ENCODE measurements at places on chromosomes 13 and 19.

DNA sequence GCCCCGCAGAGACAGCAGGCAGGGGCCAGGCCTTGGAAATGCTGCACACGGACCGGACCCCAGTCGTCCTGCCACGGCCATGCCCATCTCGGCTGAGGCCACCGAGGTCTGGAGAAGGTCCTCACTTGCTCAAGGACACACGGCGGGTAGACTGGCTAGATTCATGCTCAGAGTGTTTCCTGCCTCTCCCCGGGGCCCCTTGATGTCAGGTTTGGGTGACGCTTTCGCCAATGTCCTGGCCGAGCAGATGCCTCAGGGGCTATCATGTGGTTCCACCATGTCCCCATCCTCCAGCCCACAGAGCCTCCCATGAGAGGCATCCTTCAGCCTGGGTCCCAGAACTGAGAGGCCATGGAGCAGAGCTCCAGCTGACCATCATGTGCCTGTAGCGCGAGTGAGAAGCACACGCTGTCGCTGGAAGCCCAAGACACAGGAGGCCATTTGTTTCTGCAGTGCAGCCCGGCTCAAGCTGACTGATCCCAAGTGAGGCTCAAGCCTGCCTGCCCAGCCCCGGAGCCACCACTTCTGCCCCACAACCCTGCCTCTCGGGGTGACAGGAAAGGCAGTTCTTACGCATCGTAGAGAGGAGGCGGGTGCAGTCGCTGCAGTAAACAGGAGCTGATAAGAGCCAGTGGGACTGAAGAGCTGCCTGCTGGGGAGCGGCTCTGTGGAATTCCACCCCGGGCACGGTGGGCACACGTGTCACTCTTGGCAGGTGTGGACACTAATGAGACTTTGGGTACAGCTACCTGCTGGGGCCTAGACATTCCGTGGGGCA is 53.9 kb upstream of the GAS6 start:
- DNase-seq = no peak

- DNase-seq = no peak
These were observed 1.7 kb downstream of the PRR12 start for GRCh38 chr19:49592486-49593232.

DNA sequence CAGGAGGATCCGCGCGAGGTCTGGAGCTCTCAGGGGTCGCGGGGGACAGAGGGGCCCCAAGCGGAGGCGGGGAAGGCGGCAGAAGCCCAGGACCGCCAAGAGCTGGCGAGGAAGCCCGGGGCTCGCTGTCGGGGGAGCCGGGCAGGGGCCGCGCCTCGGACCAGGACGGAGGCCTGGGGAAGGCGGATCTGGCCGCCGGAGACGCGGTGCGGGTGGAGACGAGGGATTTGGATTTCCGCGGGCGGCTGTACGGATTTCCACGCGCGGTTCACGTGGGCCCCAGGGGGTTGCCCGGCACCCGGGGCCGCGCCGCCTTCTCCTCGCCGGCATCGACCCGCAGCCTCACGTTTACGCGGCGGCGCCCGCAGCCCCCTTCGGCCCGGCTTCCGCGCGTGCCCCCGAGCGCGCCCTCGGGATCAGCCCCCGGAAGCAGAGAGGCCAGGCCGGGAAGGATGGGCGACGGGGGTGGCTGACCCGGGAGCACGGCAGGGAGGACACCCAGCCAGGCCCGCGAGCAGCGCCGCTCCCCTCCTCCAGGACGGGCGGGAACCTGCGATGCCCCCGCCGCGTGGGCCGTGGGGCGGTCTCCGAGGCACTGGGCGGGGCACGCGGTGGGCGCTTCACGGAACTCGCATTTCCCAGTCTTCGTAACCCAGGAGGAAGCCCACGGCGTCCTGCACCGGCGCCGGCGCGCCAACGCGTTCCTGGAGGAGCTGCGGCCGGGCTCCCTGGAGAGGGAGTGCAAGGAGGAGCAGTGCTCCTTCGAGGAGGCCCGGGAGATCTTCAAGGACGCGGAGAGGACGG is 4.7 kb downstream of the F7 start:
- DNase-seq = no peak

- no peak for DNase-seq
These were observed 8.8 kb downstream of the SCEL start for GRCh38 chr13:77544355-77544754.

GRCh38 chr13:46881621-46882020 is 15.2 kb downstream of the HTR2A start:
- DNase-seq = no peak

GRCh38 chr13:28067491-28067890 is 32.9 kb downstream of the FLT3 start:
- DNase-seq = no peak

- no peak for DNase-seq
These were observed 39.4 kb upstream of the DACH1 start for GRCh38 chr13:71906448-71906847.

GRCh38 chr19:50198431-50199258 is 4.8 kb upstream of the MYH14 start:
- no peak for DNase-seq

DNA sequence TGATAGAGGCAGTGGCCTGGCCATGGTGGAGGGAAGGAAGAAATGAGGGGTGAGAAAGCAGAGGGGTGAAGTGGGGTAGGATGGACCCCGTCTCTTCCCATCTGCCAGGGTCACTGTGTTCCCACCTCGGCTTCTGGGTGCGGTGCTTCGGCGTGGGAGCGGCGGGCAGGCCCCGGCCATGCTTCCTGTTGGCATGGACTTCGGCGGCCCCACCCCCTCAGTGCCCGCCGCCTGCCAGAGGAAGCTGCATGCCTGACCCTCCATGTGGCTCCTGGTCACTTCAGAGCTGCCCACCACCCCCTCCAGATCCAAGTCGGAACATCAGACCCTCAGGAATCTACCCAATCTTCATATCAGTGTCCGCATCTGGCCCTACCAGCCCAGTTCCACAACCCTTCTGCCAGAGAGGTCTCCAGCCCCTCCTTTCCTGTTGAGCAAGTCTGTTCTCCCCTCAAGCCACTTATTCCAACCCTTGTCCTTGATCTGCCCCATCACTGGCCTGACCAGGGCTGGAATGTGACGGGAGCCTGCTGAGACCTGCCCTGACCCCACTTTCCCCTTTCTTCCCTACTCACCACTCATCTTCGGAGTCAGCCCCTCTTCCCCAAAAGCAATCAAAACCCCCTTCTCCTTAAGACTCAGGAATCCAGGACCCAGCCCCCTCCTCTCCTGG is 1.5 kb downstream of the KCNN4 start:
- no peak for DNase-seq

- no peak for DNase-seq
These were observed 3.1 kb downstream of the EFNB2 start for GRCh38 chr13:106532111-106532929.

GRCh38 chr13:31053091-31053490 is 108.6 kb downstream of the HSPH1 start:
- no peak for DNase-seq

DNA sequence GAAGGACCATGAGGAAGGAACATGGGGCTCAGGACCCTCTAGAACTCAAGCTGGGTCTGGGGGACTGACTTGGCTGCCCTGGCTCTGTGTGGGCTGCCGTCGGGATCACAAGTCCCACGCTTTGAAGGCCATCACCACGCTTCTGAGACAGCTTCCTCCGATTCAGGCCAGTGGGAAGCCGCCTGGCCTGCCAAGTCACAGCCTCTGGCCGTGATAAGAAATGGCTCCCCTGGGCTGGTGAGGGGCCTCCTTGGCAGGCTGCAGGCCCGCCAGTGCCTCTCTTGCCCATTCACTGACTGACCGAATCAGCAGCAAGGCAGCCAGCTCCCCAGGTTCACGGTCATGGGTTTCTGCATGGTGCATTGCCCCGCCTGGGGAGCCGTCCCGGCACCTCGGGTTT is 48.8 kb downstream of the COMP start:
- DNase-seq = no peak

GRCh38 chr19:35138305-35138892 is at the start of gene FXYD1:
TSS of gene FXYD1 (plus strand) at chr19:35138824. CDS start at chr19:35140080, 1,256 bp downstream.
- DNase-seq = no peak

- DNase-seq = peak; percentile 17
These were observed 901.7 kb downstream of the DIAPH3 start for GRCh38 chr13:59261928-59262488.

DNA sequence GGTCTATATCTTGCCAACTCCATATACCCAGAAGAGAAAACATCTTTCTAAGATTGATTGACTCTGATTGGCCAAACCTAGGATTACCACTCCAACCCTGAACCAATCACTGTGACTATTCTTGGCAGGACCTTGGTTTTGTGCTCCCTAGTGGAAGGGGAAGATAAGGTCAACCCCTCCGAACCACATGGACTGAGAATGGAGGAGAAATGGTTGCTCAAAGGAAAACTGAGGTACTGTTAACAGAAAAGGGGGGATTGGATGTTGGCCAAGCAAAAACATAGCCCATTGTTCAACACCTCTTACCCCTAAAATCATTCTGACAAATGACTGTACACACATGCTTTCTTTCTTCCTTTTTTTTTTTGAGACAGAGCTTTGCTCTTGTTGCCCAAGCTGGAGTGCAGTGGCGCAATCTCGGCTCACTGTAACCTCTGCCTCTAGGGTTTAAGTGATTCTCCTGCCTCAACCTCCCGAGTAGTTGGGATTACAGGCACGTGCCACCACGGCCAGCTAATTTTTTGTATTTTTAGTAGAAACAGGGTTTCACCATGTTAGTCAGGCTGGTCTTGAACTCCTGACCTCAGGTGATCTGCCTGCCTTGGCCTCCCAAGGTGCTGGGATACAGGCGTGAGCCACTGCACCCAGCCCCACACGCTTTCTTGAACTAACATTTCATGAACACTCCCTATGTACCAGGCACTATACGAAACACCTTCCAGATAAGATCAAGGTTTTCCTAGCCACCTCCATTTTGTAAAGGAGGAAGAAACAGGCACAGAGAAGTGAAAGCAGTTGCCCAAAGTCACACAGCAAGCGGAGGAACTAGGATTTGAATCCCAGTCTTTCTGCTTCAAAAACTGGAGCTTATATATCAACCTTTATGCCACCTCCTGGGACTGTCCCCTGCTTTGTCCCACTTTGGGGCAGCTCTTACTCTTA is 6.5 kb downstream of the MEIOSIN start:
- no peak for DNase-seq

DNA sequence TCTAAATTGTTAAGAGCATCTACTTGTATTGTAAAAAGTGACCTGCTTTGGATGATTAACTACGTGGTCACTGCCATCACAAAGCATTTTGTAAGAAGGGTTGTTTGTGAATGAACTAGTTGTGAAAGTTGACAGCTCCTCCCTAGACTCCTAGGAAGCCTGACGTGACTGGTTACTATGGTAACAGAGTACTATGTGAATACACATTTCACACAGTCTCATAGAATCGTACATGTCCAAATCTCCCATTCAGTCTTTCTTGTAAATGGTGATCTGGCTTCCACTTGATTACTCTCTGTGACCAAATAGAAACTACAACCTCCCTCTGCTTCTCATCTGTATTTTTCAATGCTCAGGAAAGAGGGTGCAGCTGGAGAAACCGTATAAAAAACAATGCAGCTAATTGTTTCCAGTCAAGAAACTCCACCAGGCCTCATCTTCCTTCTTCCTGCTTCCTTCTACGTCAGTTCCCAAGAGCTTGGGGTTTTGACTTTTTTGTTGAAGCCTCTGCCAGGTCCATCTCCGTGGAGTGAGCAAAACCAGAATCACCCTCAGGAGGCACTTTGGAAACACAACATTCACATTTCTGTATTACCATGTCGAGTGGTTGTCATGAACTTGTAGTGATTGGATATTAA is 83.4 kb downstream of the GPC6 start:
- DNase-seq = no peak

DNA sequence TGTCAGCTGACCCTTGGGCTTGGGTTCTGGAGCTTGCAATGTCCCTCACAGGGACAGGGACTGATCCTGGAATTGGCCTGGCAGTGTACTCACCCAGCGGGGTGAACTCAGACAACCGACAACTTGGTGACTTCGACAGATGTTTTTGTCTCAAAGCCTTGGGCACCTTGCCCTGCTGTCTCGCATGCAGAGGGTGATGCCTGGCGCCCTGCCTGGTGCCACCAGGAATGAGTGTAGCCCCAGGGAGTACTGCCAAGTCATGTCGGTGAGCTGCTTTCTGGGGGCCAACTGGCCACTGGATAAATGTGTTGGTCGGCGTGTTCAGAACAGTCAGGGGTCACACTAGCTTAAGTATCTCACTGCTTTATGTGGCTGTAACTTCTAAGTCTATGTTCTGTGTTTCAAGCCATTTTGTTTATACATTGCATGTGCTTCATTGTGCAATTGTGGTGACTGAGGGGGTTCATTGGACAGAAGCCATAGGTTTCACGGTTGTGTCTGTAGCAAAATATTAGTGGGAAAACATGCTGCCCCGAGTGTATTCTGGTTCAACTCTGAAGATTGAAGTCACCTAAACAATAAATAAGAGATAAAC is 96.3 kb upstream of the TNFSF11 start:
- DNase-seq = no peak

DNA sequence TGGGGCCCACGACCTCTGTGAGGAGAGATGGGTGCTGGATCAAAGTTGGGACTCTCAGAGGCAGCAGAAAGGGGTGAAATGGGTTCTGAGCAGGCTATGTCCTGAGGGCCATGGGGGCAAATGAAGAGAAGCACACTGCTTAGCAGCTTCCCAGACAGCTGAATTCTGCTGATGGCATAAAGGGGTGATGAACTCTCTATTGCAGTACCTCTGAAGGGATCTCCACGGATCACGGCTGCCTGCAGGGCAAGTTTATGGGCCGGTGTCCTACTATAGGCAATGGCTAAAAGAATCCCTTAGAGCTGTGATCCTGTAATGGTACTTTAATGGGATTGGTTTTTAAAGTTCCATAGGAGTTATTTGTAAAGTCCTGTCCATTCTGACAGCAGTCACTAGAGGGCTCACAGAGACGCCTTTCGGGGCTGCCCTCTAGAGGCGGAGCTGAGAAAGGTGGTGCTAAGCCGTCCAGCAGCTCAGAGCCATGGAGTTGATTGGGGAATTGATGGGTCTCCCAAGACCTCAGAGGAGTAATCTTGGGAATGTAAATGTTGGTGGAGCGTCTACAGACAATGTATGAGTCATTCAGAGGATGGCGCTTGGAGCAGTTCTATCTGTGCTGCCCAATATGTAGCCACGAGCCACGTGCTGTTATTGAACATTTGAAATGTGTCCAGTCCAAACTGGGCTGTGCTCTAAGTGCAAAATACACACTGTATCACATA is 287.3 kb downstream of the COG6 start:
- peak; percentile 66 for DNase-seq

DNA sequence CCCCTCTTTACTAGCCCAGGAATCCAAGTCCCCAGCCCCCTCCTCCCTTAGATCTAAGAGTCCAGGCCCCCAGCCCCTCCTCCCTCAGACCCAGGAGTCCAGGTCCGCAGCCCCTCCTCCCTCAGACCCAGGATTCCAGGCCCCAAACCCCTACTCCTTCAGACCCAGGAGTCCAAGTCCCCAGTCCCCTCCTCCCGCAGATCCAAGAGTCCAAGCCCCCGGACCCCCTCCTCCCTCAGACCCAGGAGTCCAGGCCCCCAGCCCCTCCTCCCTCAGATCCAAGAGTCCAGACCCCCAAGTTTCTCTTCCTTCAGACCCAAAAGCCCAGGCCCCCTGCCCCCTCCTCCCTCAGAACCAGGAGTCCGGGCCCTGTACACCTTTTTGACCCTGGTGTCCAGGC is 11.5 kb downstream of the SPACA6 start:
- DNase-seq = no peak

GRCh38 chr13:41563341-41563983 is 106.1 kb downstream of the RGCC start:
- DNase-seq = no peak

GRCh38 chr13:28611654-28612131 is 47.2 kb upstream of the POMP start:
- no peak for DNase-seq
